ENCODE measurements at places on chromosomes 6 and 20. TPM values are rescaled to one million over a fixed set of nuclear protein-coding genes. Genes with fewer than 3 reads are reported as not detected.

DNA sequence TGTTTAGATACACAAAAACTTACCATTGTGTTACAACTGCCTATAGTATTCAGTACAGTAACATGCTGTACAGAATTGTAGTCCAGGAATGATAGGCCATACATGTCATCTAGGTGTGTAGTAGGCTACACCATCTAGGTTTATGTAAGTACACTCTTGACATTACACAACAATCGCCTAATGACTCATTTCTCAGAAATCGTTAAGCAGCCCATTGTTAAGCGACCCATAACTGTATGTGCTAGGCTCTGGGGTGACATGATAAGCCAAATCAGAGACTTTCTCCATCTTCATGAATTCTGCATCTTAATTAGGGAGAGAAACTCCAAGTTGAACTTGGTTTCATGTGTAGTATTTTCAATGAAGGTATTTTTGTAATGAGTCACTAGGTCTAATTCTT, 17.2 kb downstream of the STK35 start:
- no peak for DNase-seq

DNA sequence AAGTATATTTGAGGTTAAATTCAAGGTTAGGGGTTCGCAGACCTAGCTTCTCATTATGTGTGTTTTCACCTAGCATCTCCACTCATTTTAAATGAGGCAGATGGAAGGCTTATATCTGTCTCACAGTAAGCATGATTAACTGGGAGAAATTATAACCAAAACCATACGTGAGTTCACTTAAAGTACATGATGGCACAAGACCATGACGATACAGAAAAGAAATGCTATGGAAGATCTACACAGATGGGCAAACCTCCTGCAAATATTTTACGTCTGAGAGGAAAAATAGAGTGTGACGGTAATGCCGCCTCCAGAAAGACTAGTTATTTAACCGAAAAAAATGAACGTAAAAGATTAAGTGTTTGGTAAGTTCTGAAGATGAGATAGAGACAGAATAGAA, 337.8 kb downstream of the FARS2 start:
- DNase-seq, result no peak

DNA sequence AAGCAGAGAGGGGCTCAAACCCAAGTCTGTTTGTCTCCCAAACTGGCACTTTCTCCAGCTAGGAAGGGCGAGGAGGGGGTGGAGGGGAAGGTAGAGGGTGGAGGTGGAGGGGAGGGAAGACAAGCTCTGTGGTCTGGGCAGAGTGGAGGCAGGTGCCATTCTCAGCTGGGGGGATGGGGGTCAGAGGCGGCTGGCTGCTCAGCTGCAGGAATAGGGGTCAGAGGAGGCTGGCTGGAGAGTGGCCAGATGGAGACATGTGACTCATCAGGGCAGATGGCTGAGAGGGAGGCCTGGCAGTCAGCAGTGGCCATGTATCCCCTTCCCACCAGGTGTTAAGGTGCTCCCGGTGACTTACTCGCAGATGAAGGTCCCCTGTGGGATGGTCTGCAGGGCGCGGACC, 3.5 kb upstream of the SLC44A4 start:
- no peak for DNase-seq

- DNase-seq, result no peak
Observed at GRCh38 chr6:75450903-75451302, 42.7 kb downstream of the FILIP1 start.

GRCh38 chr6:75101896-75102295, 104.0 kb downstream of the COL12A1 start:
- DNase-seq, result peak; percentile 41

- DNase-seq, result no peak
Observed at GRCh38 chr20:20456741-20457140, 88.8 kb downstream of the INSM1 start.

DNA sequence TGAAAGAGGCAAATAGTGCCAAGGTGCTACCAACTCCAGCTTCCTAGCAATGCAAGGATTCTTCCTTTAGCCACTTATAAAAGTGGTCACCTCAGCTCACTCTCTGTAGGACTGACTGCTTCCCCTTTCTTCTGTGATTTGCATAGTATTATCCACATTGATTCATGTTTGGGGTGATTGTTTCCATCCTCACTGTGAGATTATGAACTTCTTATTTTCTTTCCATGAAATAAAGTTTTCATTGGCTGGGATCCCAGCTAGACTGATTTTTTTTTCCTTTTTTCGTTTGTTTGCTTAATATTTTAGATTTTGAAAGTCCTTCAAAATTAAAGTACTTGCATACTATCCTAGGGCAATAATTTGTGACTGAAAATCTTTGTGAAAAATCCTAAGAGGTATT, 50.5 kb downstream of the EYA4 start:
- no peak for DNase-seq

GRCh38 chr6:12064538-12065071, 52.5 kb downstream of the HIVEP1 start:
- DNase-seq, result no peak

GRCh38 chr20:18001131-18001921, 32.5 kb downstream of the MGME1 start:
- DNase-seq, result no peak

The ZSCAN23 gene
- 0.07 TPM for total RNA-seq

DNA sequence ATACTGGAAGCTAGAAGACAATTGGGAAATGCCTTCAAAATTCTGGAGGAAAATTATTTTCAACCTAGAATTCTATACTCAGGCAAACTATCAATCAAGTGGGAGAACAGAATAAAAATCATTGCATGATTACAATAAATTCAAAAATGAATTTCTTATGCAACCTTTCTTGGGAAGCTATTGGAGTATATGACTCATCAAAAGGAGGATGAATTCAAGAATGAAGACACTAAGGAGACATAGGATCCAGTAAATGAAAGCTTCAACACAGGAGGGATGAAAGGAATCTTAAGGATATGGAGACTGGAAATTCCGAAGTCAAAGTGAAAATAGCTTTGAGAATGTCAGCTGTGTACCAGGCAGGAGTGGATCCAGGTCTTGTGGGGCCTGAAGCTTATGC, 12.6 kb upstream of the UBR2 start:
- DNase-seq, result no peak

The RNF144B gene
- total RNA-seq, result 113 TPM

The ECT2L gene
- total RNA-seq, result not detected

DNA sequence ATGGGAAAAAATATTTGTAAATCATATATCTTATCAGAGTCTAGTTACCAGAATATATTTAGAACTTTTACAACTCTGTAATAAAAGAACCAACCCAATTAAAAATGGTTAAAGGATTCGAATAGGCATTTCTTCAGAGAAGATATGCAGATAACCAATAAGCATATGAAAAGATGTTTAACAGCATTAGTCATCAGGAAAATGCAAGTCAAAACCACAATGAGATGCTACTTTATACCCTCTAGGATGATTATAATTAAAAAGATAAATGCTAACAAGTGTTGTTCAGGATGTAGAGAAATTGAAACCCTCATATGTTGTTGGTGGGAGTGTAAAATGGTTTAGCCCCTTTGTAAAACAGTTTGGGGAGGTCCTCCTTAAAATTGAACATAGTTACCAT, 94.1 kb downstream of the LRRC1 start:
- no peak for DNase-seq

The FOXQ1 gene
- not detected for total RNA-seq

- DNase-seq, result no peak
Observed at GRCh38 chr6:157711060-157711459, 112.0 kb upstream of the SNX9 start.

The C6orf15 gene
- total RNA-seq, result not detected

- no peak for DNase-seq
Observed at GRCh38 chr6:137188855-137189254, 15.4 kb upstream of the IL22RA2 start.

GRCh38 chr20:47982574-47983360, 197.5 kb upstream of the SULF2 start:
- no peak for DNase-seq

DNA sequence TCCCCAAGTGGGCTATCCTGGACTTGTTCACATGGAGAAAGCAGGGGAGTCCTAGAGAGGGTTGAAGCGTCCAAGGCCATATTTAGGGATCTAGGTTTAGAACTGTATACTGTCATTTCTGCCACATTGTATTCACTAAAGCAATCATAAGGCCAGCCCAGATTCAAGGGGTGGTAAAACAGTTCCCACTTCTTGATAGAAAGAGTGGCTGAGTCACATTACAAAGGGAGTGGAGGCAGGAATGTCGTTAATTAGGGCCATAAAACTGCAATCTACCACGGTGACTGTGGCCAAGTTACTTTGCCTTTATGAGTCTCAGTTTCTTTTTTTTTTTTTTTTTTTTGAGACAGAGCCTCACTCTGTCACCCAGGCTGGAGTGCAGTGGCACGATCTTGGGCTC, 7.4 kb upstream of the UBR2 start:
- no peak for DNase-seq

DNA sequence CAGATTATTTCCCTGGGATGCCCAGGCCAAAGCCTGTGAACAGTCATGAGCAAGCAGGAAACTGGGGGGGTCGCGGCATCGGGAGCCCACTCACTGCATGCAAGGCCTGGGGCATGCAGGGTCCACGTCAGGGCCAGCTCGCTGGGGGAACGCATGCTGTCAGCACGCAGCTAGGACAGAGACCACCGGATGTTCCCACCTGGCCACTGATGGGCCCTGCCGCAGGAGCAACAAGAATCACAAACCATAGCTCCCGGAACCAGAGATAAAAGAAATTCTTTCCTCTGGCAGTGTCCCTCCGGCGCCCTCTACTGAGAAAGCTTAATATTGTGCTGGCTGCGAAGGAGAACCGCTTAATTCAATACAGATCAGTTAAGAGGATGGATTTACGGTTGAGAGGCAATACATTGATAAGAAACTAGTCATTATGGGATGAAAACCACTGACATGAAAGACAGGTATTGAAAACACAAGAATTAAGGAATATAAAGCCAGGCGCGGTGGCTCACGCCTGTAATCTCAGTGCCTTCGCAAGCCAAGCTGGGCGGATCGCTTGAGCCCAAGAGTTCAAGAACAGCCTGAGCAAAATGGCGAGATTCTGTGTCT, 32.6 kb downstream of the C6orf15 start:
- DNase-seq, result no peak

- DNase-seq, result peak; percentile 3
Observed at GRCh38 chr6:160766989-160767646, 65.1 kb downstream of the PLG start.

DNA sequence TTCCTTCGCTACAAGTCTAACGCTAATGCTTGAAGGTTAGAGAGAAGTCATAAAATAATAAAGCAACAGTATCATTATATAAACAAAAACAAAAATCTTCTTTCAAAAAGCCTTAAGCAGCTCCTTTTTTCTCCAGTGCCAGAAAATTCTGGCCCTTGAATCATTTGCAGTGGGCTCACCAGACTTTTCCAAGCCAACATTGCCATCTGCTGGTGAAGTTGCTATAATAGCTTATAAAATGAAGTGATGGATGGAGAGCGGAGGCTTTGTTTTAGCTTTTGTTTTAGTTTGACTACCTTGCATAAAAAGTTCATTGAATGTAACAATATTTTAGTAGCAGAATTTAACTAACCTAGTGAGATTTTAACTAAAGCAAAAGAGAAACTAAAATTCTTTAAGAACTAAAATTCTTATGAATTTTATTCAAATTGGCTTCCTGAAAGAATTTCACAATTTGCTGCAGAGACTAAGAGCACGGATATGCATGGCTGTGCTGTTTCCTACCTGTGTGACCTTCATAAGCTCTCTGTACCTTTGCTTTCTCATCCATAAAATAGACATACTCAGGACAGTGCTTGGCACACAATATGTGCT, 44.8 kb upstream of the SLC2A12 start:
- no peak for DNase-seq

DNA sequence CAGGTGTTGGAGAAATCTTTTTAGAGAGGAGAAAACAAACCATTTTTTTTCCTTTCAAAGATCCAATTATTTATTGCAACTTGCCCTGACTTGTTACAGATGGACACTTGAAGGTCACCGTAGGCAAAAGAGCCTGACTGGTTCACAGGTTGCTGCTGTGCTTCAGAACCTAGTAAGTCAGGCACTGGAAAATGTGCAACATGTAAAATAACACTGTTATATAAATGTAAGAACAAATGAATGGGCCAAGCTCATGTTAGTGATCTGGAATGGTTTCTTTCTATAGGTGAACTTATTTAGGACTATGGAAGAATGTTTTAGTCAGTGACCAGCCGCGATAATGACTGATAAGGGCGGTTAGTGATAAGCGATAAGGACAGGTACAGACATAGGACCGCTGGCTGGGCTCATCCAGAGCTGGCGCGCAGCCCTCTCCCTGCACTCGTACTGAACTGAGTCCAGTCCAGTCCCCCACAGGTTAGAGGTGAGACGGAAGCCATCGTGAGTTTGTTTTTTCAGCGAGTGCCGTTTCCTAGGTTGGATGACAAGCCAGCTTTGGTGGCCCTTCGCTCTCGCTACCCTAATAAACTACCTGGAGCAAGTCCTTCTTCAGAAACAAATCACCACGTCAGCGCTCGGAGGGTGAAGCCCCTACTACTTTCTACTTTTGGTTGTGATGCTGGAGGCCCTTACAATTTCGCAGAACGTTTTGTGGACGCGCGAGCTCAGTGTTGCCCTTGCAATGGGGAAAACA, 94.4 kb upstream of the PRDM1 start:
- DNase-seq, result no peak

DNA sequence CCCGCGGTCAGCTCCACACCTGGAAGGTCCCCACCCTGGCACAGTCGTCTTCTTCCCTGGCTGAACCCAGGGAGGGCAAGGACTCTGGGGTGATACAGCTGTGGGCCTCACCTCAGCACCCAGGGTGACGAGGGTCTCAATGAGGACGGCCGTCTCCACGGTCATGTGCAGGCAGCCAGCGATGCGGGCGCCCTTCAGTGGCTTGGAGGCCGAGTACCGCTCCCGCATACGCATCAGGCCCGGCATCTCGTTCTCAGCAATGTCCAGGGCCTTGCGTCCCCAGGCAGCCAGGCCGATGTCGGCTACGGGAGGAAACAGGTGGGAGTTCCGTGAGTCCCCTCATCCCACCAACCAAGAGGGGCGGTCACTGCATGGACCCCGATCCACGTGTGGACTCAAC, 7.9 kb downstream of the AHCY start:
- no peak for DNase-seq

GRCh38 chr20:36490191-36490590, 51.1 kb upstream of the MYL9 start:
- no peak for DNase-seq

GRCh38 chr20:11791835-11792567, 125.7 kb upstream of the BTBD3 start:
- no peak for DNase-seq

GRCh38 chr20:38453941-38454340, 18.7 kb upstream of the RALGAPB start:
- DNase-seq, result no peak

- no peak for DNase-seq
Observed at GRCh38 chr6:218153-219018, 73.9 kb upstream of the DUSP22 start.

The PLA2G7 gene
- not detected for total RNA-seq

The AMD1 gene
- 73.6 TPM for total RNA-seq

All from pulmonary artery endothelial cell (primary cell).